ENCODE measurements at places on chromosomes 4 and X.

DNA sequence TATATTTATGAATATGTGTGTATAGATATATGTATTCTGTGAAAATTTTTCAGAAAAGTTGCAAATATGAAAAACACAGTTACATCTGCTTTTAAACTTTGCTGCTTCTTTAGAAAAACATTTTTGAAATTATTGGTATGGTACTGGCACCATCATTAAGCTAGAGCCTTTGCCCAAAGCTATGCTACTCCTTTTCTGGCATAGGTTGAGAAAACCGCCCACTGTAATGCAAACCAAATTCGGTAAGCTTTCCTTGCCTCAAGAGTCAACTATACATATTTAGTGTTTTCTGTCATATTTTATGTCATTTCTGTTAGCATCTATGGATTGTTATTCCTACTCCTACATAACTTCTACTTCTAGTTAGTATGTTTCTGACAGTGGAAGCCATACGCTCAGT, 50.7 kb downstream of the ANTXR2 start:
- DNase-seq = no peak

- DNase-seq = no peak
These were observed 948.3 kb upstream of the PRKX start for GRCh38 chrX:4661771-4662170.

DNA sequence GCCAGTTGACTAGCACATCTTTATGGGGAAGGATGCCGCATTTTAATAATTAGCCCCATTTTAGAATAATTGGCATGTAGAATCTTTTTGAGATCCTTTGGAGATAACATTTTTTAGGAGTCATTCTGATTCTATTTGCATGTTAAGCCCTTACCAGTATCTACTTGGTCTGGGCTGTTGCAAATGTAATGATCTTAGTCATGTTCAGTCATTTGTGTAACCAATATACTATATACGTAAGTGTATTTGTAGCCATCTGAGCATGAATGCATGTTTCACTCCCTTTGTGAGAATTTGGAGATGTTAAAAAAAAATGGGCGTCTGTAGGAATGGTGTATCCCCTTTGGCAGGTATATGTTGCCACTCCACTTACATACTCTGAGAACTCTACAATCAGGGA, 119.1 kb downstream of the TEX13A start:
- no peak for DNase-seq

DNA sequence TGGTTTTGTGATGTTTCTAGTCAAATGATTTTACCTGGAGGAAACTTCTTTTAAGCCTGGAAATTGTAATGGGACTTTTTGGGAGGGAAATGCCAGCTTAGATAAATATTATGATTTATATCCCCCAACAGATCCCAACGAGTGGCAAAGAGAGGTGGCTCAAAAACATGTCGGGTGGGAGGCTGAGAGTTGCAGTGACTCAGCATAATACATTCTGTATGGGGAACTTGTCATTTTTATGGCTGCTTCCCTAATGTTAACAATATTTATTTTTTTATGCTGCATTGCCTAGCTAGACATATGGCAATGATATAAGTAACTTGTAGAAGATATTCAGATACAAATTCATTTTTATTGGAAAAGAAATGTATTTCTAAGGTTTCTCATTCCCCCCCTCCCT, 219.0 kb downstream of the ARHGAP10 start:
- DNase-seq = no peak

DNA sequence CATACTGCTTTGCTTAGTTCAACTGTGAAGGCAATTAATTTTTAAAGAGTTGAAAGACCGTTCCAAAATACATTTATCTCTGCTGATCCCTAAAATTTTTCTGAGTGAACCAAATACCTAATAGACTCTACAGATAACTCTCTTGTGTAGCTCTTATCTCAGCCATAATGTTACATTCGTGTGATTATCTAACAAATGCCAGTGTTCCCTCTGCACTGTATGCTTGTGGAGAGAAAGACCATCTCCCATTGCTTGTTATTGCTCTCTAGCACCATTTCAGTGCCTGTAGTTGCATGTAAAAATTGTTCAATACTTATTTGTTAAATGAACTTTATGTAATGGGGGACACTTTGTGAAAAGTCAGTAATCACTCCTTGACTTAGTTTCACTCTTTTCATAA, 81.3 kb upstream of the ATOH1 start:
- no peak for DNase-seq

DNA sequence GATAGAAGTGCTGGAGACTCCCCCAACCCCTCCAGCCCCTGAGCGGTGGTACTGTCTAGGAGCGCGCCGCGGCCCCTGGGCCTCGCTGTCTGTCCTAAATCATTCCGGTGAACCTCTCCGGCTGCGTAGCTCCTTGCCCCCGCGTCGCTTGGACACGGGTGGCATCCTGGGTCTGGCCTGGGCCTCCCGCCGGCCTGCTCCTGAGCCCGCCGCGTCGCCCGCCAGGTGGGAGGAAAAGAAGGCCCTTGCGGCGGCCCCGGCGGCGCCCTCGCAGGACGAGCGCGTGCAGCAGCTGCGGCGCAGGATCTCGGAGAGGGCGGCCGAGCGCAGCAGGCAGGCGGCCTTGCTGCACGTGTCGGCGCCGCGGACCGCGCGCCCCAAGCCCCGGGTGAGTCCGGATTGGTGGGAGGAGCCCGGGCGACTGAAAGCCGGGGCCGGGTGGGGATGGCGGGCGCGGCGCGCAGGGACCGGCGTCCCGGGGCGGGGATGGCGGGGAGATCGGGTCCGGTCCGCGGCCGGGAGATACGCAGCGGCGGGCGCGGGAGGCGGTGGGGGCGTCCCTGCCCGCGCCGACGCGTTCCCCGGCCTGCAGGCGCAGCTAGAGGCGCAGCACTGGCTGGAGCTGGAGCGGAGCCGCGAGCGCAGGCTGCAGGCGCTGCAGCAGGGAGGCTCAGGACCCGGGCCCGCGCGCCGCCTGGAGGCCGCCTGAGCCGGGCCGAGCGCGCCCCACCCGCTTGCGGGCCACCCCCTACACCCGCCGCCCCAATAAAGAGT, 6.5 kb upstream of the RNF4 start:
- DNase-seq = peak; percentile 66

DNA sequence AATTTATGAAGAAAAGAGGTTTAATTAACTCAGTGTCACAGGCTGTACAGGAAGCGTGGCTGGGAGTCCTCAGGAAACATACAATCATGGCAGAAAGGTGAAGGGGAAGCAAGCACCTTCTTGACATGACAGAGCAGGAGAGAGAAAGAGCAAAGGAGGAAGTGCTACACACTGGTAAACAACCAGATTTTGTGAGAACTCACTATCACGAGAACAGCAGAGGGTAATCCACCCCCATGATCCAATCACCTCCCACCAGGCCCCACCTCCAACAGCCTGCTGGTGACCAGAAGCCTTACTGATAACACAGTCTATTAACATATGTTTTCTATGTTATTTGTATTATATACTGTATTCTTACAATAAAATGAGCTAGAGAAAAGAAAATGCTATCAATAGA, 254.8 kb downstream of the PCDH10 start:
- no peak for DNase-seq

DNA sequence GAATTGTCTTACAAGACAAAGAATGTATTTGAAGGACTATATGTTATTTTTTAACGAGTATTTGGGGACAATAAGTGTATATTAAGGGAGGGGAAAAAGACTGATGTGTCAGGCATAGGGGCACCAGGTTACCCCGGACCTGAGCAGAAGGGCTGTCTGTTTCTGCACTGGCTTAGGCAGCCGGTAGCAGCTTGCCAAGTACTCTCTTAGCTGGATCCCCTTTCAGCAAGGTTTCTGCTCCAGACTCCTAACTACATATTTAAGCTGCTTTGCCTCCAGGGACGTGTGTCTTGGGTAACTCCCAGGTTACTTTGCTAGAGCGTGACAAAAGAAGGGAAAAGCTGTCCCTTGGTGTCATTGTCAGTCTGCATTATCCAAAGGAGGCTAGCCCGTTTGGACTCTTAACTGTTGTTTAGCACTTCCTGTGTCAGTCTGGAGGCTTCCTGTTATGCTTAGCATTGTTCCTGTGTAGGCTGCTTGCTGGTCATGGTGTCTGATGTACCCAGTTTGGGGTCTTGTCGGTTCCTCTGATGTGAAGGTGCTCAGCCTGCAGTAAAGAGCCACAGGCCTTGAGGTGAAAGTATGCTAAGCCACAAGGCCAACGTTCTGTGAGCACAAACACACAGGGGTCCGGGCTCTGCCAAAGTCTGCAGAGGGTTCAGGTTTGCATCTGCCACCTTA, 11.6 kb downstream of the CXCR3 start:
- no peak for DNase-seq

DNA sequence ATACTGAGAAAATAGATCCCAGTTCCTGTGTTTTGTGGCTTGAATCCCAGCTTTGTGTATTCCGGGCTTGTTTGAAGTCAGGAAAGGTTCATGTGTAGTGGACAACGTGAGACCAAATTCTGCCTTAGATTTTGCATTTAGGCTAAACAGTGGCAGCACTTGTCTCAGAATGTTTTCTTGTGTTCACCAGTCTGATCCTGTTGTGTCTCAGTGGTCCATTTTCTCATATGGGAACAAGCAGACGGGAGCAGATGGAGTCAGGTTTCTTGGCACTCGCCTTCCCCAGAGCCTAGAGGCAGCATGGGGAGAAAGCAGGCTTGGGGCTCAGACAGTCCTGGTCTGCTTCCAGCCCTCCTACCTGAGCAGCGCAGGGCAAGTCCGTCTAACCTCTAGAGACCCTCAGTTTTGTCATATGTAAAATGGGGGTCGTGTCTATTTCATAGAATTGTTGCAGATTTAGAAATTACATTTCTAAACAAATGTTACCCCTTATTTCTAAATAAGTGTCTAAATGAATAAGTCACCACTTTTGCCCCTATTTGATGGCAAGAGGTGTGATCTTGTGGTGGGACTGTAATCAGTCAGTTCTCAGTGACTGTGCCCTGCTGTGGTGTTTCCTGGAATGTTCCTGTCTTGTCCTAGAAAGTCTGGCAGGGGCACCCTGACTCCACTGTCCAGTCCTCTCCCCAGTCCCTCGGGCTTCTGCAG, 28.3 kb upstream of the MSANTD1 start:
- DNase-seq = no peak

- DNase-seq = no peak
These were observed 131.7 kb downstream of the SH2D1A start for GRCh38 chrX:124478046-124478445.

DNA sequence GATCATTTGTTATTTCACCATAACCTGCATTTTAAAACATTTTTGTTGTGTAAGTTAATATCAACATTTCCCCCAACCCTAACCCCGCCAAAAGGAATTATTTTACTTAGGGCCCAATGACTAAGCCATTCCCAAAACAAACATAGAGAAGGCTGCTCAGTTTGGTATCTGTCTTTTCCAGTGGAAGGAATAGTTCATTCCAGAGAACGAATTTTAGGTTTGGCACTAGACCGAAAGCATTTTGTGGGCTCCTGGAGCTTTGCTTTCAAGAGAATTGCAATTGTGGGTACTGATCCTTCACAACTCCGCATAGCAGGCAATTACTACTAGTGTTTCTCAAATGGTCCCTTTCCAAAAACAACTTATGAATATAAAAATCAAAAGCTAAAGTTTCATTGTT, 226.7 kb upstream of the MAD2L1 start:
- DNase-seq = no peak

- no peak for DNase-seq
These were observed 334.4 kb downstream of the UNC5C start for GRCh38 chr4:95214408-95214807.

DNA sequence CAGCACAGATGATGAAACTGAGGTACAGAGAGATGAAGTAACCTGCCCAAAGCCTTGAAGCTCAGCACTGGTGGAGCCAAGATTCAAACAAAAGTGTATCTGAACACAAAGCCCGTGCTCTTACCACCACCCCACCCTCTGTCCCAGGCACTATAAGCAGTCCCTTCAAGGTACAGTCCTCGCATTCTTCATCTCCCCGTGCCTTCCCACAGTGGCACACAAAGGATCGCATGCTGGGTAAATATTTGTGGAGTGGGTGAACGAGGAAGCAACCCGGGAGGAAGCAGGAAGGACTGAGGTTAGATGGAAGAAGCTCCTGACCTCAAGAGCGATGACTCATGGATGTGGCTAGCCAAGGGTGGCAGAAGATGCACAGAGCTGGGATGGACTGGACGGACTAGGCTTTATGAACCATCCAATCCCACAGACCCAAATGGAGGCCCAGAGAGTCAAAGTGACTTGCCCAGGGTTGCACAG, 18.4 kb downstream of the IQSEC2 start:
- DNase-seq = no peak

DNA sequence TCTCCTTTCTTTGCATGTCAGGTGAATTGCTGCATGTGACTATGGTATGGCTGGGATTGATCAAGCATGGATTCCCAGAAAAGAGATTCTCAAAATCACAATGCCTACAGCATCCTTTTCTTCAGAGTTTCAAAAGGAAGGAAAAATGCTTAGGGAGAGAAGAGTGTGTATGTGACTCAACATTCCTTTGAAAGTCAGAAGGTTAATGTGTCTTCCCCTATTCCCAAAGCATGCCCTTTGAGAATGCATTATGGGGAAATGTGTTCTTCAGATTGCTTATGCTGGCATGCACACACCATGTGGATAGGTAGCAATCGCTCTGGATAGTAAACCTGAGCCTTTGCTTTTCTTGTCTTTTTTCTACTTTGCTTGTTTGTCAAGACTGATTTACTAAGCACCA, 78.5 kb downstream of the ELOVL6 start:
- DNase-seq = no peak

DNA sequence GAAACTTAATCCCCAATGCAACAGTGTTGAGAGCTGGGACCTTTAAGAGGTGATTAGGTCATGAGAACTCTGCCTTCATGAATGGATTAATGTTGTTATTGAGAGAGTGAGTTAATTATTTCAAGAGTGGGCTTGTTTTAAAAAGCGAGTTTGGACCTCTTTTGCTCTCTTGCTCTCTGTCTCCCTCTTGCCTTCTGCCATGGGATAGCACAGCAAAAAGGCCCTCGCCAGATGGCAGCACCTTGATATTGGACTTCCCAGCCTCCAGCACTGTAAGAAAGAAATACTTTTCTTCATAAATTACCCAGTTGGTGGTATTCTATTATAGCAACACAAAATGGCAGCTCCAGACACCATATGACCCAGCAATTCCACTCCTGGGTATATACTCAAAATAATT, 7.0 kb upstream of the ATP6AP2 start:
- DNase-seq = no peak

DNA sequence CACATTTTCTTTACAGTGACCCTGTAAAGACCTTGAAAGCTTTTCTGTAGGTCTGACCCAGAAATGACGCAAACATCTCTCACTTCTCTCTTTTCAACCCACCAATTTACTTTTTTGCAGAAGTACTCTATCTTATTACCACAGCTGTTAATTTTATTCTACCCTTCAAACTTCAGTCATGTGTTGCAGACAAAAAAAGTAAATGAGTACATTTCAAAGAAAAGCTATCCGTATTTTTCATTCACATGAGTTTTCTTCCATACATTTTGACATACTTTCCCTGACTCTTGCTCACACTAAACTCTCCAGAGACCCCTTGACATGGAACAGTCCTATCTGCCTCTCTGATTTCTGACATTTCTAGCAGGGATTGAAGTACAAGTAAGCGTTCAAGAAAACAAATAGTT, 51.7 kb downstream of the SLC7A11 start:
- no peak for DNase-seq

GRCh38 chrX:96929036-96929435, 45.3 kb downstream of the RPA4 start:
- DNase-seq = no peak
